ENCODE measurements at places on chromosomes 11 and 22.

- no peak for DNase-seq
These were observed 14.9 kb downstream of the ADAMTS8 start for GRCh38 chr11:130413405-130414106.

GRCh38 chr11:12158909-12159308 is 48.5 kb downstream of the MICAL2 start:
- no peak for DNase-seq

DNA sequence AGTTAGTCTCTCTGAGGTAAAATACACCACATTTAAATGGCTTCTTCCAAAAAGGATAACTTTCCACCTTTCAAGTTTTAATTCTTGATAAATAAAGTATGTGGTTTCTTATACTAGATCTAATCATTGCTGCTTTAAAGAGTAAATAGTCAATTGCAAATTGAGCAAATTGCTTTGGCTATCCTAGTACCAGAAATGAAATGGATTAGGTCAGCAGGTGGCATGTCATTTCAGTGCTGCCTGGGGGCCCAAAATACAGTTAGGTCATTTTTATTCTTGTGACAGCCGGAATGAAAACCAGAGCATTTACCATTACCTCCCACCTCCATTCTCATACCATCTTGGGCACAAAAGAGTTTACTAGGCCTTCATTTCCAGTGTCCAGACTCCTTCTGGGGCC is 70.2 kb downstream of the PHF21A start:
- no peak for DNase-seq

GRCh38 chr11:81892770-81893635 is 840.7 kb downstream of the FAM181B start:
- DNase-seq: no peak

GRCh38 chr11:22690871-22691270 is 24.5 kb downstream of the GAS2 start:
- peak; percentile 7 for DNase-seq

DNA sequence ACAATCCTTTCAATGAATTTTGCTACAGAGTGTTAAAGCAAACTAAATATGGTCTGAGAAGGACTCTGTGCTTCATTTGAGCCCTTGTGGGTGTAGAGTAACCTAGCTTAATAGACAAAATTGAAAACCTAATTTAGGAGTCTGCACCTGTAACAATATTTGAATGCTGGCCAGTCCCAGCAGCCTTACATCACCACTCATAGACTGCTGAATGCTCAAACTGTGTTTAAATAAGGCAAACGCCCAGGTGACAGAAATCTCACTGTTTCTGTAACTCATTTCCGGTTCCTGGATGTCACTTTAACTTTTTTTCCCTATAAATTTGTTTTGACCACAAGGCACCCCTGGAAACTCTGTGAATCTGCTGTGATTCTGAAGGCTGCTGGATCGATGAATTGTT is 45.5 kb upstream of the GLYATL1B start:
- DNase-seq: no peak

DNA sequence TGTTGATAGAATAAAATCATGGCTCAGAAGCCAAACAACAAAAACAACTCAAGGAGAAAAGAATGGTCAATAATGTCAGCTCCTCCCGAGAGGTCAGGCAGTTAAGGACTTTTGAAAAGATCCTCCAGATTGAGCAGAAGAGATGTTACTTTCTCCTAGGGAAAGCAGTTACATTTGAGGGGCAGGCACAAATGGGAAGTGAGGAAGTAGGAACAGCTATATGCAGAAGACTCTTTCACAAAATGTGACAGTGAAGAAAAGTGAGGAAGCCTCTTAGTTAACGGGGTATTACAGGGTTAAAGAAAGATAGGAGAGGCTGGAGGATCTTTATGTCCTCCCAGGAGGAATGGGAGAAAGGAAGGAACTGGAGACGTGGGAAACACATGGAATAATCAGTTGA is 3.4 kb downstream of the DCHS1 start:
- no peak for DNase-seq

- no peak for DNase-seq
These were observed 8.4 kb downstream of the INCENP start for GRCh38 chr11:62132191-62132590.
